ENCODE measurements at places on chromosomes 16 and 17.

GRCh38 chr17:11608396-11608795 lies 10.1 kb downstream of the DNAH9 start:
- DNase-seq: no peak

DNA sequence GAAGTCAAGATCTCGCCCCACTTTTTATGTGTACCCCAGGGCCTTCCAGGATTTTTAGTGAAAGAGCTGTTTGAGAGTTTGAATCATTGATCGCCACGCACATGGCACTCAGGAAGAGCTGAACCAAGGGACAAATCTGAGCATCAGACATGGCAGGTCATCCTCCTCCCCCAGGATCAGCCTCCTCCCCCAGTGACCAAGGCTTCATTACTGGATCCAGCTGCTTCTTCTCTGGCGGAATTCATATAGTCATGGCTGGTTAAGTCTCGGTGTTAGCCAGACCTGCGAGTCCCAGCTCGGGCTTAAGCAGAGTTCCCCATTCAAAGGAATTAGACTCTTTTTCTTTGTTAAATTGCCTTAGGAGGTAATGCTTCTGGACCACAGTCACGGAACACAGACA lies 32.5 kb downstream of the CDRT4 start:
- DNase-seq: no peak

DNA sequence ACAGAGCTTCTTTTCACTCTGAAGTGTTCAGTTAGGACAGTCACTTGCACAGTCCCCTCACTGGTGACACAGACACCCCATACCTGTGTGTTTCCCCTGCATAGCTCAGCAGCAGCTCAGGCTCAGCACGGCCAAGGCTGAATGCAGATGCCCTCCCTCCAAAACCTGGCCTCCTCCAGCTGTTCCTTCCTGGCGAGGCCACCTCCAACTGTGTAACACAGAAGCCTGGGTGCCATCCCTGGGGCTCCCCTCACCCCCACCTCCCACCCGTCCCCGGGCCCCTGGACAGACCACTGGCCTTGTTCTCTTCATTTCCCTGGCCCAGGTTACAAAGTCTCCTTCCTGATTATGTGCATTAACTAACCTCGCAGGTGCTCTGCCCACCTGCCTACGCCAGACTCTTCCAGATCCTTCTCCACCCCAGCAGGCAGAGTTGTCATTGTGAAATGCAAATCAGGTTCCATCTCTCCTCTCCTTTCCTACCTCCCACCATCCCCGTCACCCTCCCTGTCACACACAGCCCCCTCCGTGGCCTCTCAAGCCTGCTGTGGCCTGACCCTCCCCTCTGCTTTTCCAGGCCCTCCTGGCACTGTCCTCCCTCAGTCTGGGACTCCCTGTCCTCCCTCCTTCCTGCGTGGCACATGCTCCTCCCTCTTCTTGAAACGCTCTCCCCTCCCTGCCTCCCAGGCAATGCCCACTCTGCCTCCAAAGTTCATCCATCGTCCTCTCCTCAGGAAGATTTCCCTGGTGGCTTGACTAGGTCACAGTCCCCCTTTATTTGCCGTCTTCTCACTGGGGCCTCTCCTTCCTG lies 26.4 kb downstream of the MLYCD start:
- DNase-seq: no peak

DNA sequence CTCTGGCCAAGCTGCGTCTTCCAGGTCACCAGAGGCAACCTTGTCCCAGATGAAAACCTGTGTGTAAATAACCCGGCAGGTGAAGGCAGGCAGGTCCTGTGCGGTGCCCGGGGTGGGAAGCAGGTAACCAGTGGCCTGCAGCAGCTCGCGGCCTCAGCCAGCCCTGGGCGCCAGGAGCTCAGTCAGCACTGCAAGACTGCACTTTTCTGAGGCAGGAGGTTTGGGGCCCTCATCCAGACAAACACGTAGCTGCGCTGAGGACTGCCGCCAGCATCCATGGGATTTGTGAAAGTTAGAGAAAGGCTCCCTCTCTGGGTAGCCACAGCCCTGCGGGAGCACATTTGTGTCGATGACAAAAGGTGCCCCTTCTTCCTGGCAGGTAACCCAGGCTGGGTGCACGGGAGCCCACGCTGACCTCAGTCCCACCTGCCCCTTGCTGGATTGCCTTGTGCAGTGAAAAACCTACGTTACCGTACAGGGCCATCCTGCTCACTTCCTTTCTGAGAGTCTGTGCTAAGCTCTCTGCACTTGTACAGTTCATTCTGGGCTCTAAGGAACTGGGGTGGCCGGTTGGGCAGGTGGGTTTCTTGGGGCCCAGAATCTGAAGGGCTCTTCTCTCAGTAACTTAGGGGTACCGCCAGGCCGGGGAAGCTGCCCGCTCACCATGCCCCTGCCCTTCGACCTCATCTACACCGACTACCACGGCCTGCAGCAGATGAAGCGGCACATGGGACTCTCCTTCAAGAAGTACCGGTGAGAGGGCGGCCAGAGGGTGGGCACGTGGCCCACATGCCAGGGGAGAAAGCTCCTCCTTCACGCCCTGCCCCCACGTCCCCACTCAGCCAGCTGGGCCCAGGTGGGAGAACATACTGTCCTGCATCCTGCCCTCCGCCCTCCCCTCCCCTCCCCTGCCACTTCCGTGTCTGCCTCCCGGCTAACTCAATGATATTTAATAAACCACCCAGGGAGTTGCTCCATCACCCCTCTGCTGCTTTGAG lies 56.4 kb downstream of the MGAT5B start:
- no peak for DNase-seq

DNA sequence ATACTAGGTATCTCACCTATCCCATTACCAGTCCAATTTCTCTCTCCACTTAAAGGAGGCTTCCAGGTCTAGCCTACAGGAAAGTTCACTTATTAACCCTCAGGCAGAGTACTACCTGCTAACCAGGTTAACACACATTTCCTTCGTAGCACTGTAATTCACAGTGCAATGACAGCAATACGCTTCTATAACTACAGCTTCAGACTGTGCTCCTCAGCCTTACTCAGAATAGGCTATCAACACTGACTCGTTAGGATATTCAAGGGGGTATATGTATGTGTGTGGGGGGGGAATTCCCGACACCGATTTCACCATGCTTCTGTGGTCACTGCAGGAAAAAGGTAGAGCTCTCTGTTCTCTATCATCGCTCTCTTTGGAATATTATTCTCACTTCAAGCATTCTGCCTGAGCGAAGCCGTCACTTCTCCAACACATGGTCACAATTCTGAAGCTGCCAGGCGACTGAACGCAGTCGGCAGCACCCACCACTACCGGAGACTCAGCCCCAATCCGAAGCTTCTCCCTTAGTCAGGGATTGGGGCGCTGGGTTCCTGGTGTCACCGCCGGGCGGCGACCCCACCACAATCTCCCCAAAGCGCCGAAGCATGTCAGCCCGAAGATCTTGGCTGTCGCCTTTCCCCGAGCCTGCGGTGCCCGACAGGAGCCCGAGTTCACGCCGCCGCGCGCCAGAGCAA lies 618 bp downstream of the GGA3 start:
- DNase-seq: no peak

DNA sequence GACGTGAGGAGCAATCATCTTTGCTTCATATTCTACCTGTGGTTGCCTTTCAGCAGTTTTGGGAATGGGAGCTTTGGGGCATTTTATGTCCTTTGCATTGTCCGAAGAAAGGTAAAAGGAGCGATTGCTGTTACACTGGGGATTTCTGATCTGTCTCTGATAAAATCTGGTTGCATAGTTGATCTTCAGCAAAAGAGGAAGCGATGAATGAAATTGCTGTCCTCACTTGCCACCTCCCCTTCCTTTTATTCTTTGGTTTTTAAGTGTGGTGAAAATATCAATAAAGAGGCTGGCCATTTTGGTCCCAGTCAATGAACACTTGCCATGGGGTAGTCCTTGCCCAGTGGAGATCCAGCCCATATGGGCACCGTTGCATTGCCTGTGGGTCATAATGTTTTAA lies 236.8 kb downstream of the MSI2 start:
- no peak for DNase-seq

GRCh38 chr16:79069121-79069520 lies 531.4 kb downstream of the MAF start:
- DNase-seq: no peak

DNA sequence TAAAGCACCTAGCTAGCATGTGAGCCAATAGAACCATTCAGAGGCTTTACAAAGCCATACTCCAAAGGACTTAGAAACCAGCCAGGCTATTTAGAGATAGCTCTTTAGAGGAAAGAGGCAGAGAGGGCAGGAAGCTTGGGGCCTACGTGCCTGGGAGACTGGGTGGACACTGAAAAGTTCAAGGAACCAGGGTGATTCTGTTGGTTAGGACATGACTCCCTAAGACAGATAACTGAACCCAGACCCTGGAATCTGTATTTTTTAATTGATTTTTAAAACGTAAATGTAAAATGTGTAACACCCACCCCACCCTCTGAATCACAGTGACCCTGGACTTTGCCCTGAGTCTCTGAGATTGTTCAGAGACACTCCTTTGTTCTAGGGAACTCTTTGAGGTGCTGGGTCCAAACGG lies 16.1 kb upstream of the GNA13 start:
- no peak for DNase-seq

Measured in HAP-1 (cell line).